ENCODE measurements at places on chromosomes 5 and 9. TPM values are rescaled to one million over a fixed set of nuclear protein-coding genes. Genes with fewer than 3 reads are reported as not detected.

The LMX1B gene
- not detected for total RNA-seq

The POU5F2 gene
- 0.13 TPM for total RNA-seq

The SPRY4 gene
- total RNA-seq: 42.9 TPM

The NOXA1 gene
- 0.26 TPM for total RNA-seq

The IFNA2 gene
- not detected for total RNA-seq

The PFN3 gene
- not detected for total RNA-seq

The NUTM2F gene
- not detected for total RNA-seq

The PDZD2 gene
- 0.16 TPM for total RNA-seq

Data from epithelial cell of alveolus of lung (primary cell).